ENCODE measurements at places on chromosomes 12 and 14.
A peak's percentile ranks its signal among the peaks of the same experiment; 100 is the strongest.

DNA sequence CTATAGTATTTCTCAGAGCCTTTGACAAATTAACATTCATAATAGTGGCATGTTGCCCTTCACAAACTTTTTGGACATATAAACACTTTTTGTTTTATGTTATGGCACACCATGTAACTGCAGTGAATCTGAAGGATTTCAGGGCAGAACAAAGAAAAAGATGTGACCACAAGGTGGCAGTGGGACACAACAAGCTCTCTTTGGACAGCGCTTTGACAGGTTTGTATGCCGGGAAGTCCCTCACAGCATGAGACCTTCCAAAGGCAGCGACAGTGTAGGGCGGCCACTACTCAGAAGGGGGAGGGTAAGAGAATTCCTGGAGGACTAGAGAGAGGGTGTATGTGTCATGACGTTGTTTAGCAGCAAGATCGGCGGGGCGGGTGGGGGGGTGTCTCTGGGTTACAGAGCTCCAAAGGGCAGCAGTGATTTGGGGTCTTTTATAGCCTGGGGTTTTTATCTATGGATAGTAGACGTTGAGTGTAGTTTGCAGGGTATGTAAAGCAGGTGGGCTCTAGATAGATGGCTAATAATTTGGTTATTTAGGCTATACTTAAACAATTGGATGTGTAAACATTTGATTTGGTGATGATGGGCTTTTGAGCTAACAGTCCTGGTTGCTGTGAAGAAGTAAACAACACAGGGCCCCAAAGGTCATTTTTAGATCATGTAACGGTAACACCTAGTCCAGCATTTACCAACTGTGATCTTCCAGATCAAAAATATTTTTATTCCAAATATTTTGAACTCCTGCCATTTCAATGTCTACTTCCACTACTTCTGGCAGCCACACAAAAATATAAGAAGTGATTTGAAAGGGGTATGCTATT, 22.9 kb downstream of the ETFBKMT start:
- peak; percentile 14 for DNase-seq

- no peak for DNase-seq
Observed at GRCh38 chr12:49548481-49548821, 9.6 kb downstream of the KCNH3 start.

DNA sequence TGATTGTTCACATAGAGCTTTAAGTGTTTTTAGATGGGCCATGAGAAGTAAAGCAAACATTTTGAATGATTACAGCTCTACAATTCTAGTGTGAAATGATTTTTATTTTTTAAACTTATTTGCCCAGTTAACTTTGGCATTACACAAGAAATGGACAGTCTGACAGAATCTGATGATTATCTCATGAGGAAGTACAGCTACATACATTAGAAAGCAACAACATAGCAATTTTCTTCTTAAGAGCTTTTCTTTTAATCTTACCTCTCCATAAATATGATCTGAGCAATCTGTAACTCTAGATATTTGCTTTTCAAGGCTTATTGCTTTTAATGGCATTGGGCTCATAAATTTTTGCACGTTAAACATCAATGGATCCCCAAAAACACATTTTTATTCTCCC, 26.5 kb upstream of the PPP1R12A start:
- no peak for DNase-seq

- DNase-seq: no peak
Observed at GRCh38 chr12:122276242-122276641, 9.9 kb upstream of the VPS33A start.

GRCh38 chr14:50038398-50039119, 77.8 kb downstream of the VCPKMT start:
- no peak for DNase-seq

DNA sequence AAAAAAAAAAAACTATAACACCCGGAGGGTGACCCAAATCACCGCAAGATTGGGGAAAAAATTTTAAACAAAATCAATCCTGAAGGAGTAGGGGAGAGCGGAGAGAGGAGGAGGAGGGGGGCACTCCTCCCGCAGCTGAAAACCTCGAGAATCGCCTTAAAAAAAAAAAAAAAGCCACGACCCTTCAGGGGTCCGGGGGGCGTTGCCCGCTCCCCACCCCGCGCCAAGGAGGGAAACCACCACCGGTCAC, 254 bp downstream of the GTF2A1 start:
- no peak for DNase-seq

Data from T47D (cell line).